Choroid plexus epithelial cell (primary cell): ENCODE measurements at places on chromosomes 4 and X.
A peak's percentile ranks its signal among the peaks of the same experiment; 100 is the strongest.

DNA sequence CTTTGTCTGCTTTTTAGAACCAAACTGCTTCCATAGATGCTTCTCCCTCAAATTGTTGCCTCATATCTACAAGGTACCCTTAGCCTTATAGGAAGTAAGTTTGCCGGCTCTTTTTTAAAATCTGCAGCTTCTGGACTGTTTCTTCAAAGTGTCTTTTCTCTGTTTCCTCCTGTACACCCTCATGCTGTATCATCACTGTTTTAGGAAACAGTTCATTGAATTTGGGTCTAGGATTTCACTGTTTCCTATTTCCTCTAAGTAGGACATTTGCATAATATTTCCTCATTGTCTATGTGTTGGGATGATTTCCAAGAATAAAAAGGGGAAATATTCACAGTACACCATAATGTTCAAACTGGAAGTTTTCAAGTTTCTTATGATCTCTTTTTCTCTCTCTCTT, 43.0 kb downstream of the BANK1 start:
- no peak for DNase-seq

DNA sequence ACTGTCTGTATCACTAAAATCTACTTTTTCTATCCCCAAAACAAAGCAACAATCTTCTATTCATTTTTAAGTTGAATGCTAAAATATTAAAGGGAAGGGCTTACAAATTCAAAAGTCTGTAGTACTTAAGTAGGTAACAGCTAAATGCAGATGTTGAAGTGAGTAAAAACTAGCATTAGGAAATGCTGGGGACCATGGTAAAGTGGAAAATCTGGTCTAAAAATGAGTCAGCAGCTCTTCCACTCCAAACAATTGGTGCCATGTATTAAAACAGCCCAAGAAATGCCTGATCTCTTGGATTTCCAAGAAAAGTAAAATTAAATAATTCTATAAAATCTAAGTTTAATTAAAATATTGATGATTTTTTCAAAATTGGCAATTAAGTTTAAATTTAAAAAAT, 73.3 kb upstream of the PPP3CA start:
- DNase-seq: peak; percentile 9

DNA sequence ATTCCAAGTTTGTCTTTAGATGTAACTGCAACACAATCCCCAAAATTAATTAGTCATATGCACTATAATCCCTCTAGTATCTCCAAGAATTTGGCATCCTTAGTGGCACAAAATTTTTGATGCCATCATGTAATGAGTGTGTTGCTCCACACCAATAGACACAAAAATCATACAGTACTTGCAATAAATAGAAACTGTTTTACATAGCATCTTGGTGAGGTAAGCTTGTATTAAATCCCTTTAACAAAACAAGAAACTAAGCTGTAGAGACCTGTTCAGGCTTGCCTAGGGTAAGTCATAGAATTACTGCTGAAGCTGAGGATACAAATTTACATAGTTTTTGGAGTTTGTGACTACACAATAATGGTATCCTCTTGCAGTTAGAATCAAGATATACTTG, 64.5 kb upstream of the PRSS12 start:
- peak; percentile 51 for DNase-seq

GRCh38 chr4:174554231-174554728, 32.0 kb upstream of the HPGD start:
- no peak for DNase-seq
